ENCODE measurements at places on chromosomes 2 and 18.

GRCh38 chr2:219497495-219498279 is 1.0 kb upstream of the GMPPA start:
- DNase-seq: no peak

DNA sequence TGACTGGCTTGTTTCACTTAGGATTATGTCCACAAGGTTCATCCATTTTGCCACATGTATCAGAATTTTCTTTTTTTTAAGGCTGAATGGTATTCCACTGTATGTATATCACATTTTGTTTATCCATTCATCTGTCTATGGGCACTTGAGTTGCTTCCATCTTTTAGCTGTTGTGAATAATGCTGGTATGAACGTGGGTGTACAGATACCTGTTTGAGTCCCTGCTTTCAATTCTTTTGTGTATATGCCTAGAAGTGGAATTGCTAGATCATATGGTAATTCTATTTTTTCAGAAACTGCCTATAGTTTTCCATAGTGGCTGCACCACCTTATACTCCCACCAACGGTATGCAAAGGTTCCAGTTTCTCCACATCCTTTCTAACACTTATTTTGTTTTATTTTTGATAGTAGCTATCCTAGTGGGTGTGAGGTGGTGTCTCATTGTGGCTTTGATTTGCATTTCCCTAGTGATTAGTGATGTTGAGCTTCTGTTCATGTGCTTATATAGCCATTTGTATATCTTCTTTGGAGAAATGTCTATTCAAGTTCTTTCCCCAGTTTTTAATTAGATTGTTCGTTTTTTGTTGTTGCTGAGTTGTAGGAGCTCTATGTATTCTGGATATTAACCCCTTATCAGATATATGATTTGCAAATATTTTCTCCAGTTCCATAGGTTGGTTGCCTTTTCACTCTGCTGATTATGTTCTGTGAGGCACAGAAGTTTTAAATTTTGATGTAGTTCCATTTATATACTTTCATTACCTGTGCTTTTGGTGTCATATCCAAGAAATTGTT is 40.7 kb downstream of the TTC39C start:
- DNase-seq: no peak

- DNase-seq: no peak
Measured at GRCh38 chr2:172561270-172561669, 5.4 kb downstream of the PDK1 start.

GRCh38 chr2:72003124-72003523 is 144.5 kb downstream of the CYP26B1 start:
- DNase-seq: no peak

- no peak for DNase-seq
Measured at GRCh38 chr2:7694076-7694985, 777.1 kb downstream of the RNF144A start.

DNA sequence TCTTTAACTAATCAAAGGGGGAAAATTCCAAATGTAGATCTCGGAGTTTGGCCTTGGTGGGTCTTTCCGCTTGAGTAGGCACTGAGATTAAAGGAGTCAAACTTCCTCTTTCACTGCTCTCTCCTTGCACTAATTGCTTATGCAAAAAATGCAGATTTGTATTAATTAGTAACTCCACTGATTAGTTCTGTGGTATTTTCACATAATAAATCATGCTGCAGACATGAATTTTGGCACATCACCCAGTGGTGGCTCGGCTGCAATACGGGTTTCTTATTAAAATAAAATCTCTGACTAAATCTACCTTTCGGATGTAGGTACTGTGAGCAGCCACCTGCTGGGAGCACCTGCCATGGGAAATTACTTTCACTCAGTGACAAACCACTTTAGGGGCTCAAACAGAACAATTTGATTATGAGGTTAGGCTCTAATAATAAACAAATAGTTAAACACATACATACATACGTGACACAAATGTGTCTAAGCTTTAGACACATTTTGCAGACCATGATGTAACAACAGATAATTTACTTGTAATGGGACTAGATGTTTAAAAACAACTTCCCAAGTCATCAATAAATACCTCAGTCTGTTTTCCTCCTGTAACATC is 6.4 kb upstream of the NEUROD1 start:
- no peak for DNase-seq

GRCh38 chr2:168559187-168559586 is 103.1 kb downstream of the CERS6 start:
- DNase-seq: no peak

GRCh38 chr2:186995092-186995491 is 146.1 kb upstream of the ZSWIM2 start:
- no peak for DNase-seq

DNA sequence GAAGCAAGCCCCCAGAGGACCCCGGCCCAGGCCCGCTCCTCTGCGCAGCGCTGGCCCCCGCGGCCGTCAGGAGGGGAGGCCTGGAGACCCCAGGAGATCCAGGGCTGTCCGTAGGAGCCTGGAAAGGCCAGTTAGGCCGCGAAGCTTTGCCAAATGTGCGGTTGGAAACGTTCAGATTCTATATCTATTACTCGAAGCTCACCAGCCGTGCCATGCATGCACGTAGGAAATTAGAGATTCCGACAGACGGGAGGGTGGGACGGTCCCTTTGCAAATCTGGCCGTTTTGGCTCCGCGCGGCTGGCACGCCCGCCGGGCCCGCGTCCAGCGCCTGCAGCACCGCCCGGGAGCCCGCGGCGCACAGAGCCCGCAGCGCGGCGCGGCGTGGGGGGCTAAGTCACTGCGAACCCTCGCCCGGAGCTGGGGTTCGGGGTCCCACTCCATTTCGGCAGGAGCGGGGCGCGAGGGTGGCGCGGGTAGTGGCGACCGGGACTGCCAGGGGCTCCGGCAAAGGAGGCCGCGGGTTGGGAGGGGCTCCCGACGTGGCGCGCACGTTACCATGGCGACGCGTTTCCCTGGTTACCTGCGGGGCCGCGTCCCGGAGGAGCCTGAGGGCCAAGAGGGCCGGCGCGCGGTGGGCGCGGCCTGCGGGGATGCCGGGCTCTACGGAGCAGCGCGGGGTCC is 488.6 kb upstream of the SMIM21 start:
- no peak for DNase-seq

DNA sequence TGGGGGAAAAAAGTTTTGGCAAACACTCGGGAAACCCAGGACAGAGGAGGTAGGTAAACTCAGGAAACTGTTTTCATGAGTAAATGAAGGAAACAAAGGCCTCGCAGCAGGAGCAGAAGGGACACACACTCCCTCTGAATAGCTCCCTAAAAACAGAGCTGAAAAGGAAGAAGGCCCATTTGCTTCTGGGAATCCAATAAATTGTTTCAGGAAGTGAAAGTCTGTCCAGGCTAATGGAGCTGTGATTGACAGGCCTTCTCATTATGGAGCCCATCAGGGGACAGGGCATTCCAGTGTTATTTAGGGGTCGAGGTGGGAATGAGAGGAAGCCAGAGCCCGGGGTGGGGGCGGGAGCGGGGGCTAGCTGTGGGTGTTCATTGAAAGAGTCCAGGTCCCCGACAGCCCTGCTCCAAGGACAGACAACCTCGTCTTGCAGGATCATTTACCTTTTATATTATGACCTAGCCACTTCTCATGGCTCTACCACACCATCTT is 81.2 kb downstream of the GBX2 start:
- no peak for DNase-seq

GRCh38 chr2:150571121-150571520 is 83.7 kb upstream of the RND3 start:
- DNase-seq: no peak

GRCh38 chr2:101204400-101205115 is 48.1 kb upstream of the CNOT11 start:
- DNase-seq: no peak

DNA sequence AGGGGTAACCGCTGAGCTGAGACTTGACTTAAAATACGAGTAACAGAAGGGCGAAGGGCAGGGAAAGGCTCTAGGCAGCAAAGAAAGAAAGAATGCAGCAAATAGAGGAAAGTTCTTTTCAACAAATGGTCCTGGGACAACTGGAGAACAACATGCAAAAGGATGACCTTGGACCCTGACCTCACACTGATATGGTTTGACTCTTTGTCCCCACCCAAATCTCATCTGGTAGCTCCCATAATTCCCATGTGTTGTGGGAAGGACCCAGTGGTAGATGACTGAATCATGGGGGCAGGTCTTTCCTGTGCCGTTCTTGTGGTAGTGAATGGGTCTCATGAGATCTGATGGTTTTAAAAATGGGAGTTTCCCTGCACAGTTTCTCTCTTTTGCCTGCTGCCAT is 33.9 kb downstream of the ST3GAL5 start:
- DNase-seq: no peak

DNA sequence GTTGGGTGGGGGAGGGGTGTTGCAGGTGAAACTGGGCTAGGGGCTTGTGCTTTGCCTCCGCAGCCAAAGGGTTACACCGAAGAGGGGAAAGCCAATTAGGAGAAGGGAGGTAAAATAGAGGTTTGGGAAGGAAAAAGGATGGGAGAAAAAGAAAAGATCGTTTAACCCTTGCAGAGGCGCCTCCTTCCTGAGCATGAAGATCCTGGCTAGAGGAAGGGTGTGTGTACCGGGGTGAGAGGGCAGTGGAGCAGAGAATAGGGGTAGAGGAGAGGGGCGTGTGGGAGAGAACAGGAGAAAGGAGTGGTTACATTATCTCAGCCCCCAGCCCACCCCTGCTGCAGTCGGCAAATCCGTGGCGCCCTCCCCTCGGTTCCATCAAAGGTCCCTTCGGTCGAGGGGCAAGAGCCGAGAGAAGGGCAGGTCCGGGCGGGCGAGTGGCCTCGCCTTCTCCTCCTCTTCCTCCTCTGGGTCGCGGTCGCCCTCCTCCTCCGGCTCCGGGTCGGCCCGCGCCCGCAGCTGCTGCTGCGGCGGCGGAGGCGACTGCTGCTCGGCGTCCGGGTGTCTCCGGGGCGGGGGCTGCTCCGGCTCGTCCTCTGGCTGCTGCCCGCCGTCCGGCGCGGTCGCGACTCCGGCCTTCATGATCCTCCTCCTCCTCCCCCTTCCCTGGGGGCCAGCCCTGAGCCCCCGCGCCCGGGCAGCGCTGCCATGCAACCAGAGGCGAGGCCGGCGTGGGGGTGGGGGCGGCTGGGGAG is 1.1 kb downstream of the MARCHF4 start:
- DNase-seq: no peak

GRCh38 chr2:112614201-112614840 is 29.9 kb downstream of the CHCHD5 start:
- DNase-seq: no peak

DNA sequence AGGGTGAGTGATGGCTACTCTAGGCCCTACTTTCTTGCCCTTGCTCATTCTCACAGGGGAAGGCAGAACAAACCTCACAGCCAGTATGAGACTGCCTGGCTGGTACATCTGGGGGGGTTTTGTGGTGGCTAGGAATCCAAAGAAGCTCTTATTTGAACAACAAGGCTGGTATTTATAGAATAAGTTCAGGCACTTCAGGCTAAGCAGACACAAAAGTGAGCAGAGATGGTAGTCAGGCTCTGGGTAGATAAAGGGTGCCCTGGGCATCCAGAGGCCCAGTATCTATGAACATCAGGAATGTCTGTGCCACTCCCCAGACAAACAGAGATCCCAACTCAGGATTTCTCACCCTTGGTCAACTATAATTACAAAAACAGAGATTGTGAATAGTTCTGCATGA is 57.2 kb upstream of the RTN4 start:
- no peak for DNase-seq

- no peak for DNase-seq
Measured at GRCh38 chr2:79717364-79718007, 204.6 kb downstream of the CTNNA2 start.

DNA sequence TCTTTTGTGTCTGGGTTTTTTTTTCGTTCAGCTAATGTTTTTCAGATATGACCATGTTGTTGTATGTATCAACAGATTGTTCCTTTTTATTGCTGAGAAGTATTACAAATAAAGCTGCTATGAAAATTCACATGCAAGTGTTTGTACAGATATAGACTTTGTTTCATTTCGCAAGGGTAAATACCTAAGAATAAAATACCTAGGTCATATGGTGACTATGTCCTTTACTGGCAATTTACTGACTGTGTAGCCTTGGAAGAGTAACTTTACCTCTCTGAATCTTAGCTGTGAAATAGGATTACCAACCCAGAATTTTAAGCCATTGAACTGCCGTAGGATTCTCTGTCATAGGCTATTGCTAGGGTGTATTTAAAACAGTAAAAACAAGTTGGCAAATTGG is 19.0 kb upstream of the DNAH6 start:
- no peak for DNase-seq

- no peak for DNase-seq
Measured at GRCh38 chr2:176392249-176392648, 123.0 kb downstream of the MTX2 start.

- no peak for DNase-seq
Measured at GRCh38 chr2:171136024-171136423, 24.7 kb downstream of the TLK1 start.

DNA sequence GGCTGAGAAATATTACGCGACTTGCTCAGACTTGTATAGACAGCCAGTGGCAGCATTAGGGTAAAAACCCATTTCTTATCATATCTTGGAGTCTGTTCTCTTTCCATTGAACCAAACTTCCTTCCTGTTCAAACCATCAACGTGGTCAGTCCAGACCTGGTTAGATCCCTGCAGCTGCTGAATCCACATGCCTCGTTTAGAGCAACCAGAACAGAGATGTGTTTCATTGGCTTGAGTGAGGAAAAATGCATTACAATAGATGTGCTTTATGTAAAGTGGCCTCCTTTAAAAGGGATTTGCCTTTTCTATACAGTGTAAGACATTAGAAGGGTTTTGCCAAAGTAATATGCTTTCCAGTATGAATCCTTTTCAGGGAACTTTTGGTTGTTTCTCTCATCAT is 232.4 kb downstream of the MEIS1 start:
- no peak for DNase-seq

DNA sequence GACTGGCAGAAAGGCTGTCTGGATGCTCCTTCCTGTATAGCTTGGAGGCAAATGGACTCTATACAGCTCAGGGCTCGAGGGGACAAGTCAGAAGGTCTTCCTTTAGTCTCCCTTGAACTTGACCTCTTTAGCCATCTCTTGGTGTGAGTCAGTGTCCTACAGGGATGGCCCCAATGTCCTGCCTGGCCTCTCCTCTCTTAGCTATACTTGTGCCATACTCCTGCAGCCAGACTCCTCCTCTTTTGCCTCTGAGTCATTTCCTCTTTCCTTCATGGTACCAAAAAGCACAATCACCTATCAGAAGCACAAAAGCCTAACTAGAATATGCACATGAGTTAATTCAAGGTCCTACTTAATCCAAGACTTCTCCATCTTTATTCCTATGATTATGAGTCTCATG is 112.7 kb downstream of the XRCC5 start:
- no peak for DNase-seq

DNA sequence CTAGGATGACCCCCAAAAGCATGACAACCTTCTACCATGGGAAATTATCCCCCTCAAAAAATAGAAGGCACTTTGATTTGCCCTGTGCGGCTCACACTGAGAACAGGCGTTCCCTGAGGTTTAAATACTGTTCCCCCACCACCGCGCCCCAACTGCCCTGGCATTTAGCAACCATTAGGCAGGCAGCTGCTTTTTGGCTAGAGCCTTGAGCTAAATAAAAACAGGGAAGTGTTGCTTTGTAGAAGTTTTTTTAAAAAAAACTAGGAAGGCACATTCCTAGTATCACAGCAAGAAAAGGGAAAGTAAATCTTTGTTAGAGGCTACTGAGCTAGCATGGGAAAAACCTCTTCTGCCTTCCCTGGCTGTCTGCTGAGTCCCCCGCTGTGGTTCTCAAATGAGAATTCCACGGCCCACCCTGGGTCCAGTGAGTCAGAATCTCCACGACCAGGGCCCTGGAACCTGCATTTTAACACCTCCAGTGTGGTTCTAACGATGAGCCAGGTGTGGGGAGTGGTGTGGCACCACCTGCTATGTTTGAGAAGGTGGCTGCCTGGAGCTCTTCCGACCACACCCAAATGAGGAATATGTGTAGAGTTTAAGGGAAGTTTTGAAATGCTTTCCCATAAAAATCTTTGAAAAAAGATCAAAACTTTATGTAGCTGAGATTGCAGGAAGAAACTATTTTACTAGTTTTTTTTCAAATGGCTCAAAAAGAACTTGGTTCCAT is 66.4 kb downstream of the VIT start:
- DNase-seq: no peak

All from stimulated activated CD8-positive, alpha-beta memory T cell treated with anti-CD3 and anti-CD28 coated beads, Interleukin-7, amount 100 ng/mL, for 1 hour (primary cell).